Stimulated activated CD4-positive, alpha-beta T cell treated with anti-CD3 and anti-CD28 coated beads, TNF-alpha, amount 100 ng/mL, for 1 hour (primary cell): ENCODE measurements at places on chromosomes 6 and 20.

- no peak for DNase-seq
Measured at GRCh38 chr6:97440590-97441176, 157.7 kb upstream of the MMS22L start.

DNA sequence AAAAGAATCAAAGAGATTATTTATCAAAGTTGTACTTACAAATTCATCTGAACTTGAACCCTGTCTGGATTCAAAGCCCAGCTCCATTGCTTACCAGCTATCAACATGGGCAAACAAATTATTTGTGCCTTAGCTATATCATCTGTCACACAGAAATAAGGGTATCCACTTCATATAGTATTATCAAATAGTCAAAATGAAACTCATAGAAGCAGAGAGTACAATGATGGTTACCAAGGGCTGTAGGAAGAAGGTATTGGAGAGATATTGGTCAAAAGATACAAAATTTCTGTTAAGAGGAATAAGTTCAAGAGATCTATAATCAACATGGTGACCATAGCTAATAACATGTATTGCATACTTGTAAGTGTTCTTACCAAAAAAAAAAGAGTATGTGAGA is 87.8 kb upstream of the CCDC28A start:
- no peak for DNase-seq

- DNase-seq: no peak
Measured at GRCh38 chr6:130132286-130132701, 90.5 kb downstream of the SAMD3 start.

DNA sequence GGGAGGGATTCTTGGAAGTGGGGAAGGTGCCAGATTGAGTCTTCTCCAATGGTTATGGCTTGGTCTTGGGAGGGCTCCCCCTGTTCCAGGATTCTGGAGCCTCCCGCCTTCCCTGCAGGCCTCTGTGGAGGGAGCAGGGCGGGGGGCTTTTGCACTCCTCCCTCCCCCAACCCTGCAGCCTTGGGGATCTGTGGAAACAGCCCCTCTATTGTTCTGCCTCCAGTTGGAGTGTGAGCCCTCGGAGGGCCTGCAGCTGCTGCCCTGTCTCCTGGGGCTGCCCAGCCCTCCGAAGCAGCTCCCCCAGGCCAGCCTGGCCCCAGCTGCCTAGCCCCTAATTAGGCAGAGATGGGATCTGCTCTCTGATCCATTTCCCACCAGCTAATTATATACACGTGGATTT is 14.7 kb downstream of the FAM110A start:
- DNase-seq: no peak

GRCh38 chr6:31079656-31080261 is 32.6 kb downstream of the C6orf15 start:
- DNase-seq: peak; percentile 46

DNA sequence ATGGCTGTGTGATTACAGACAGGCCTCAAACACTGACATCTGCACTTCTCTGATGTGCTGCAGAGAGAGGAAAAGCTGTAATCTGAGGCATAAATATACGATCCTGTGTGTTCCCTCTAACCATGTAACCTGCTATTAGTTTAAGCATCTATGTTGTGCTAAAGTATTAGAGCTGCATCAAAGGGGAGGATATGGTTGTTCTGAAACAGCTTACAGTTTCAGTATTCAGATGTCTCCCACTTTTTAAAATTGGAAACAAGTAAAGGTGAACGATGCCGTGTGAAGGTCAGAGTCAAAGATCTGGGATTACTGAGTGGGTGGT is 7.6 kb downstream of the PLEKHG1 start:
- DNase-seq: no peak

DNA sequence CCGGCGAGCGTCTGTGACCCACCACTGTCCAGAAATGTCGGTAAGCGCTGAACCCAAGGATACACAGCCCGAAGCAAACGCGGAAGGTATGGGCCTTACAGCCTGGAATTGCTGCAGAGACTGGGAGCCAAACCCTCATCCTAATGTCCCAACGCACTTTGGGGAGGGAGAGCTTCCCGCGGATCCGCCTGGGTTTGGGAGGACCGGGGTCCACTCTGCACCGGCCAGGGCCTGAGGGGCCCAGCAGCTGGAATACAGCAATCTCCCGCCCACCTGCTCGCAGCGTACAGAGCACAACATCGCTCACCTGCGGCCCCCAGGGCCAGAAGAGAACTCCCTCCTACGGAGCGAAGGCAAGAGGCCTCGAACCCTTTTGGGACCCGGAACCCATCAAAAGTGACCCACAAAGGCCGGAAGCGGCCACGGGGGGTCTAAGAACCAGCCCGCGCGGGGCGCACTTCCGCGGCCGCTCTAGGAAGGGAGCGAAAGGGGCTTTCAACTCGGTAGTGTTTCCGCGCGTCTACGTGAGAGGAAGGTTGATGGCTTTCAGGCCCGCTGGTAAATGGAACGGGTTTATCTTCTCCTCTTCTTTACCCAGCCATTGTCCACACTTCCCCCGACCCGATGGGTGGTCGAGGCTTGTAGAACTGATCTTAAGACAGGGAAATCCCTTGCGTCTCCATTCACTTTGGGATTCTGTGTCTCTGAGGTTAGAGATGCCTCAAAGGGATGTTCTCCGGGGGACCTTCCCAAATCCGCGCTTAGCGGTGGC is at the start of gene ZSCAN12:
Gene ZSCAN12, minus strand, starts transcription at position 398 of the 772 bp plus-strand sequence. CDS start 1,342 bp downstream, outside the sequence.
- peak; percentile 75 for DNase-seq

GRCh38 chr6:47473791-47474346 is 3.7 kb upstream of the CD2AP start:
- no peak for DNase-seq

DNA sequence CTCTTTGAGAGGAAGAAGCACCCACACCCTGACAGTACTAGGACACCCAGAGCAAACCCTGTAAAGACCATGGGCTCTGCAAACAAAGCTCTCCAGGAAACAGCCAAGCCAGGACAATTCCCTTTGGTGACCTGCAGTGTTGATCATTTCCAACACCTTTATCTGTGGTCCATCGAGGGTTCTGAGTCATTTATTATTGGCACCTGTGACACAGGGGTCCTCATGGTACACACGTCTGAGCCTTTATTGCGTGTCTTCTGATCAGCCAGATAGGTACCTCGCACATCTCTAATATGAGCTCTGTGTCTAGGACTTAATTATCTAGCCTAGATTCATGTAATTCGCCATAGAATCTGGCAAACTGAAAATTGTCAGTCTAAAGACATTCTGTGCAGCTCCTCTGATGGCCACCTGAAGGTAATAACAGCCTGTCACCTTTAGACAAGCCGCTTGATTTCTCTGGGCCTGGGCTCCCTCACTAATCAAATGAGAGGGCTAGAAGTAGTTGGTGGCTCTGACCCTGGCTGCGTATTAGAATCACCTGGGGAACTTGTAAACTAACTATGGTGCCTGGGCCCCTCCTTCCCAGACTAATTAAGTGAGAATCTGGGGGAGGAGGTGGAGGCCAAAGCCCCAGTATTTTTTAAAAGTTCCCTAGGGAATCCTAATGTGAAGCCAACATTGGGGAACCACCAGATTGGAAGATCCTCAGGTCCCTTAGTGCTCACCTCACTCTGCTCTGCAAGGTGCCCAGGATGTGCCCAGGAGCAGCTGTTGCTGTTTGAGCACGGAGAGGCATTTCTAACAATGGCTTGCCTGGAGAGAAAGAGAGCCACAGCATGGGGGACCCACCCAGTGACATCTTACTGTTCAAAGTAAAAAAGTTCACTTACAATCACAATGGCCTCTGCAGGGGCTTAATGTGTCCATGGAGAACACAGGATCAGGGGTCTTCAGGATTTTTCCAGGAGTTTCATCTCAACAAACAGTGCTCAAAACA is 122.0 kb upstream of the ARID1B start:
- DNase-seq: no peak

- no peak for DNase-seq
Measured at GRCh38 chr20:51134405-51134804, 111.5 kb upstream of the KCNG1 start.

GRCh38 chr20:62252342-62252966 is 14.1 kb downstream of the OSBPL2 start:
- no peak for DNase-seq

DNA sequence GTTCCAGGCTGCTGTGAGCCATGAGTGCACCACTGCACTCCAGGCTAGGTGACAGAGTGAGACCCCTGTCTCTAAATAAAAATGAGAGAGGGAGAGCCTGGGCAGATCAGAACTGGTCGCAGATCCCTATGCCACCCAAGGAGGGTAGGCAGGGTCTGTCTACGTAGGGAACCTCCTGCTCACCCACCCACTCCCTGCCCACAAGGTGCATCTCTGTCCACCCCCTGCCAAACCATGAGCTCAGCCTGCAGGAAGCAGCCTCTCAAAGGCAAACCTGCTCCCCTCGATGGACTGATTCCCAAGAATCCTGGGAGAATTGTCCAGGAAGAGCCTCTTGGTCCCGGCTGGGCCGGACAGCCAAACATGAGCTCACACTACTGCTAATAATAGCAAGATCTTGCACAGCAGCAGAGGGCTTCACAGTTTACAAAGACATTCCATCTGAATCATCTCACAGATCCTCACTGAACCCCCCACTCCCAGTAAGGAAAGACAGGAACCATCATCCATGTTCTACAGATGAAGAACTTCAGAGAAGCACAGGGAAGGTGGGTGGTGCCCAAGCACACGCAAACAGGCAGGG is 27.8 kb upstream of the TLDC2 start:
- no peak for DNase-seq

DNA sequence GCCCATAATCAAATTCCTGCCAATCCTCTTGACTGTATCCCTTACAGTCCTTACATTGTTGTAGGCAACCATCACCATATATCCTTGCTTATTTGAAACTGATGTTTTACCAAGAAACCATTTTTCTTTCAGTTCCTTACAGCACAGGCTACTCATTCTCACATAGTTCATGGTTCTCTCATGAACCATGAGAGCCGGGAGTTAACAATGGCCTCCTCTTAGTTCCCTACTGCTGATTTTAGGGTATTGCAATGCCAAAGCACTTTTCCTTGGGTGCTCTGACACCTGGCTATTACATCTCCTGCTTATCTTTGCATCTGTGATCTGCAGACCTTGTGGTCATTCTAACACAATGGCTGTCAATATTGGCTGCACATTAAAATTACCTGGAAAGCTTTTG is 133.4 kb downstream of the MYB start:
- DNase-seq: no peak

GRCh38 chr6:15441215-15441868 is 195.5 kb downstream of the JARID2 start:
- no peak for DNase-seq

DNA sequence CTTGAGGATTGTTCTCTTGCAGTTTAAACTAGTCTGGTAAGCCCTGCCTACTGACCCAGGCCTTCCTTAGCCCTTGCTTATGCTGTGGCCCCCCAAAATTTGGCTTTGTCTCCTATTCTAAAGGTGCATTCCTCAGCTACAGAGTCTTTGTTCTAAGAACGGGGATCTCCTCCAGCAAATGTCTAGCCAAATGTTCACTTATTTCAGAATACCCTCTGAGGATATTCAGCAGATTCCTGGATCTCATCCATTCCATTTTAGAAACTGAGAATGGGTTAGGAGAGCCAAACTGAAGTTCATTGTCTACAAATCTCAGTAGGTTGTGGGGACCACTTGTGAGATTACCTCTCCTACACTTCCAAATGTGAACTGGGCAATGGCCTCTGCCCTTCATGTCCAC is 164.2 kb upstream of the ARG1 start:
- no peak for DNase-seq

GRCh38 chr6:163952005-163952404 is 537.5 kb downstream of the QKI start:
- DNase-seq: no peak

GRCh38 chr6:15026832-15027231 is 219.0 kb upstream of the JARID2 start:
- no peak for DNase-seq

DNA sequence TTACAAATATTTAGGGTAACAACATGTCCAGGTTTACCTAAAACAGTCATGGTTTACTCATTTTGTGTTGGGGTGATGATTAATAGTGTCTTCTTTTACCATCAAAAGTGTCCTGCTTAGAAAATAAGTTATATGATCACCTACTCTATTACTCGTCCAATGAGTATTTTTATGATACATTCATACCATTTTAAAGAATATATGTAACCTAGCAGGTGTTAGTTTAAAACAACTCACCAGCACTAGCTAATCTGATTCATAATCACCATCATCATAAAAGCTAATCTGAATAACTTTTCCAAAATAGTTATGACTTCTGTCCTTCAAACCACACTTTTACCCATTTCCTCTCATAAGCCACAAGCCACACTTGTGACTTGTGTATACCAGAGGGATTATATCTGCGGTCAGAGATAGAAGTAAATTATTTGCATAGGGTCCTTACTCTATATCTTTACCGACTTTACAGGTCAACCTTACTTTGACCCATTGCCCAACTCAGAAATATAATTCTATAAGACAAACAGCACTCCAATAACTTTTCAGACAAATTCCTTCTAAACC is 33.3 kb upstream of the NRN1 start:
- DNase-seq: no peak

- DNase-seq: no peak
Measured at GRCh38 chr20:58900397-58900796, 47.9 kb downstream of the GNAS start.

DNA sequence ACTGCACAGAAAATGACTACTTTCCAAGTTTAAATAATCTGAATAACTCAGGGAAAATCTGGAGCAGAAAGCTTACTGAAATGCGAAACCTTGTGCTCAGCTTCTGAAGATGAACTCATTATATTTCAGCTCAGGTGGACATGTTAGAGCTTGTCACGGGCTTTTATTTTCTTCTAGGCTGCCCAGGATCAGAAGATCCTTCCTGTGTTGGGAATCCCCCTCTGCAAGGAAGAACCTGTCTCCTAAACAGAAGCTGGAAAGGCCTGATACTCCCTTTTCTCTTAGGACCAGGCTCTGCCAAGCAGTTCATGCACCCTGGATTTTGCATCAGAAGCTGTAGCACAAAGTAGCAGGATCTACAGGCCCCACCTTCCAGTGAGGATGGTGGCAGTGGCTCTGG is 5.1 kb upstream of the SLC2A12 start:
- DNase-seq: no peak

DNA sequence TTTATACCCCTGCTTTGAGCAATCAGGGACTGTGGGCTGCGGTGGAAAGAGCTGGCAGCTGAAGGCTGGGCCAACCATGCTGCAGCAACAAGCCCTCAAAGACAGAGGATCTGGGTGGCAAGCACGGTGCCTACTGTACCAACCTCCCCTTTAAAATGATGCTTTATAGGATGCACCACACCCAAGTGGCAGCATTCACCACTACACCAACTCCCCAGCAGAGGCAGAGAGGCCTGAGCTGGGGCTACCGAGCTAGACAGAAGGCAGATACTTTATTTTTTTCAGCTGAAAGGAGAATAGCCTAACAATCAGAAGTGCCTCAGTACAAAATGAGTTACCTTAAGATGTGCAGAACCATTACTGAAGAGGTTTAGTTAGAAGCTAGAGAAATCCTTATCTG is 31.4 kb downstream of the KIF16B start:
- no peak for DNase-seq

GRCh38 chr20:35563834-35564233 is 22.0 kb downstream of the ERGIC3 start:
- no peak for DNase-seq

DNA sequence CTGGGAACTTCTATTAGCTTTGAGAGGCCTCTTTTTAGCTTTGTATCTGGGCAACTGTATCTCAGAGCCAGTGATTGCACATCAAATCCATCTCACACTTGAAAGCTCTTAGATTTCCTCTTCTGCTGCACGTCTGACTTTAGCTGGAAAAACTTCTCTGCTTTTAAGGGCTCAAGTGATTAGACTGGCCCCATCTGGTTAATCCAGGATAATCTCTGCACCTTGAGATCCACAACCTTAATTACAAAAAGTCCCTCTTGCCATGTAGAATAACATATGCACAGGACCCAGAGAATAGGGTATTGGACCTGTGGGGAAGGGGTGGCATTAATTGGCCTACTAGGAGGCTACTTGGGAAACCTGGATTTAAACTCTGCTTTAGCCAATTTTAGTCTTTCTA is 24.2 kb downstream of the KLHL31 start:
- no peak for DNase-seq
